Activated naive CD4-positive, alpha-beta T cell (primary cell): ENCODE measurements at places on chromosomes 1 and 21.

GRCh38 chr1:44354268-44354839 lies 703 bp downstream of the ERI3 start:
- DNase-seq, result no peak

DNA sequence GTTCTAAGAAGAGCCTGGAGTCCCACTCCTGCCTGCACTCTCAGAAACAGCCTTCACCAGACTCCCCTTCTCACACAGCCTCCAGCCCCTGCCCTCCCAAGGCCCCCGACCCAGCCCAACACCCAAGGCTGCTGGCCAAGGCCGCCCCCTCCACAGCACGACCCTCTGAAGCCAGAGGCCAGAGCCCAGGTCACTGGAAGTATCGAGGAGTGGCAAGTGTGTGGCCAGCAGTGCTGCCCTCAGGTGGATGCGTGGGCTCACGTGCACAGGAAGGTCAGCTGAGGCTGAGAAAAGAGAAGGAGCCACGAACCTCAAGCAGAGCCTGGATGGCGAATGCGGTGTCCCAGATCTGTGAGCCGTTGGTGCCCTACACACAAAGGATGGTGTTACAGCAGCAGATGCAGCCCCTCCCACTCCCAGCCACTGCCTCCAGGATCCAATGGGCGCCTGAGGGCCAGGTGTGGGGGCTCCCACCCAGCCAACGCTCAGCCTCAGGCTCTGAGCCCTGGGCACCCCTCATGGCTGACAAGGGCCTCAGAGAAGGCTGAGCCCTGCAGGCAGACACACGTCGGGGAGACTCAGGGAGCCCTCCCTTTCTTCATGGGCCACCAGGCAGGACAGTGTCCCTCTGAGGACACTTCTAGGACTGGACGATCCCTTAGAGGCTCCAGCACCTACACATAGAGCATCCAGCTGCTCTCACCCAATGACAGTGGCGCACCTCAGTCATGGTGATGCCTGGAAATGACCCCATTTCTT lies 18.0 kb downstream of the LSS start:
- DNase-seq, result no peak

GRCh38 chr1:206678490-206678889 lies 6.2 kb upstream of the MAPKAPK2 start:
- DNase-seq, result no peak

DNA sequence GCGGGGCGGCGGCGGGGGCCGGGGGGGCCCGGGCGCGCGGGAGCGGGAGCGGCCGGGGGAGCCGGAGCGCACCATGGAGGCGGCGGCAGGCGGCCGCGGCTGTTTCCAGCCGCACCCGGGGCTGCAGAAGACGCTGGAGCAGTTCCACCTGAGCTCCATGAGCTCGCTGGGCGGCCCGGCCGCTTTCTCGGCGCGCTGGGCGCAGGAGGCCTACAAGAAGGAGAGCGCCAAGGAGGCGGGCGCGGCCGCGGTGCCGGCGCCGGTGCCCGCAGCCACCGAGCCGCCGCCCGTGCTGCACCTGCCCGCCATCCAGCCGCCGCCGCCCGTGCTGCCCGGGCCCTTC lies 546 bp downstream of the SKI start:
- no peak for DNase-seq

- DNase-seq, result no peak
These were observed 110.9 kb upstream of the IFFO2 start for GRCh38 chr1:19067182-19067911.

- no peak for DNase-seq
These were observed 182.2 kb downstream of the DHRS3 start for GRCh38 chr1:12435639-12436344.

- DNase-seq, result no peak
These were observed 359.3 kb downstream of the SMYD3 start for GRCh38 chr1:246147524-246148461.

GRCh38 chr1:164767752-164768402 lies 208.9 kb downstream of the PBX1 start:
- no peak for DNase-seq

- no peak for DNase-seq
These were observed 1.7 kb downstream of the FAM78B start for GRCh38 chr1:166164995-166165660.

DNA sequence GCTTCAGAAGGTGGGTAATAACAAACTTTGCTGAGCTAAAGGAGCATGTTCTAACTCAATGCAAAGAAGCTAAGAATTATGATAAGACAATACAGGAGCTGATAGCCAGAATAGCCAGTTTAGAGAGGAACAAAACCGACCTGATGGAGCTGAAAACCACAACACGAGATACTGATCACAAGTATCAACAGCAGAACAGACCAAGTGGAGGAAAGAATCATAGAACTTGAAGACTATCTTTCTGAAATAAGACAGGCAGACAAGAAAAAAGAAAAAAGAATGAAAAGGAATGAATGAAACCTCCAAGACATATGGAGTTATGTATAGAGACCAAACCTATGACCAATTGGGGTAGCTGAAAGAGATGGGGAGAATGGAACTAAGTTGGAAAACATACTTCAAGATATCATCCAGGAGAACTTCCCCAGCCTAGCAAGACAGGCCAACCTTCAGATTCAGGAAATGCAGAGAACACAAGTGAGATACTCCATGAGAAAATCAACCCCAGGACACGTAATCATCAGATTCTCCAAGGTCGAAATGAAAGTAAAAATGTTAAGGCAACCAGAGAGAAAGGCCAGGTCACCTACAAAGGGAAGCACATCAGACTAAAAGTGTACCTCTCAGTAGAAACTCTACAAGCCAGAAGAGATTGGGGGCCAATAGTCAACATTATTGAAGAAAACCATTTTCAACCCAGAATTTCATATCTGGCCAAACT lies 20.5 kb downstream of the CD84 start:
- no peak for DNase-seq

DNA sequence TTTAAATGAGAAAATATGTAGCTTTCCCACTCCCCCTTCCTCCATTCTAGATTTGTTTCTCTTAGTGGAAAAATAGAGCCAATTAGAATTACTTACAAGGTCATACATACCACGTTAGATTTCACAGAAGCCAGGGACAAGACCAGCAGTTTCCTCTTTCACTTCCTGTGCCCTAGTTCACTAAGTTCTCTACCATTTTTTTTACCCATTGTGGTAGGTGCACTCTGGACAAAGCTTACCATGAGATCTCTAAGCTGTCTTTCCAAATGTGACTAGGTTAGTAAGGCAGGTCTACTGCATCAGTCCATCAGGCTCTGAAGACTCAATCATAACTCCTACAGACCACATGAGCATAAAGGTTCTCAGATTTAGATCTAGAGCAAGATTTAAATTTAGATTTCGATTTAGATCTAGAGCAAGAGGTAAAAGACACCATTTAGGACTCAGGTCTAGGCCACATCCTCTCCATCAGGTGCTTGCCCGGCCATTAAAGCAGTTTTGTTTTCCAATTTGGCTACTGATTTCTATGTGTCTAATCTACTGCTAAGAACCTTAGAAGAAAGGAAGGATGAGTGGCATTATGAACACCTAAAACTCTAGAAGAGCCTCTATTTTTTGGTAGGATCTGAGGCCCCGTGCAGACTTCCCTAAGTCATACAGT lies 235.3 kb downstream of the FAF1 start:
- DNase-seq, result no peak

DNA sequence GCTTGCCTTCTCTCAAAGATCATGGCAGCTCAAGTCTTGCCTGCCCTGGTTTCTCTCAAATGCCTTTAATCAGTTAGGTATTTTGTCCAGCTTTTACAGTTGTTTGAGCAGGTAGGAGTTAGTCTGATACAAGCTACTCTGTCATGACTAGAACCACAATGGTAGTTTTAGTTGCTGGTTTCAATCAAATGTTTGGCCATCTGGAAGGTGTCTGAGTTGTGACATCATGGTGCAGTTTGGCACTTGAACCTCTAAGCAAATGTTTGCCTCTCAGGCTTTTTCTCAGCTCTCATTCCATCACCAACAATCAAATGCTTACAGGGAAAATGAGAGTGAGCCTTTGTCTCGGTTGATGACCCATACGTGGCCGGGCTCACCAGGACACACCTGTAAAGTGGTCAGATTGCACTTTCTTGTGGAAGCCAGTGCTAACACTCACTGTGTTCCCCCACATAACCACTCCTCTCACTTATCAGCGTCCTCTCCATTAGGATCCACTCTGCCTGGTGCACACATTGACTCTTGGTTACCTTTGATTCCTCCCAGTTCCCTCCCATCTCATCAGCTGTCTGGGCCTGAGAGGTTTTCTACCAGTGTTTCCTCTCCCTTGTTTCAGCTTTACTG lies 67.5 kb downstream of the CCDC185 start:
- DNase-seq, result no peak

- no peak for DNase-seq
These were observed 2.9 kb upstream of the EFNA1 start for GRCh38 chr1:155124503-155125463.

- DNase-seq, result no peak
These were observed 85.2 kb upstream of the ABCD3 start for GRCh38 chr1:94332952-94333351.

- DNase-seq, result no peak
These were observed 3.9 kb upstream of the P3R3URF start for GRCh38 chr1:46180082-46180616.

DNA sequence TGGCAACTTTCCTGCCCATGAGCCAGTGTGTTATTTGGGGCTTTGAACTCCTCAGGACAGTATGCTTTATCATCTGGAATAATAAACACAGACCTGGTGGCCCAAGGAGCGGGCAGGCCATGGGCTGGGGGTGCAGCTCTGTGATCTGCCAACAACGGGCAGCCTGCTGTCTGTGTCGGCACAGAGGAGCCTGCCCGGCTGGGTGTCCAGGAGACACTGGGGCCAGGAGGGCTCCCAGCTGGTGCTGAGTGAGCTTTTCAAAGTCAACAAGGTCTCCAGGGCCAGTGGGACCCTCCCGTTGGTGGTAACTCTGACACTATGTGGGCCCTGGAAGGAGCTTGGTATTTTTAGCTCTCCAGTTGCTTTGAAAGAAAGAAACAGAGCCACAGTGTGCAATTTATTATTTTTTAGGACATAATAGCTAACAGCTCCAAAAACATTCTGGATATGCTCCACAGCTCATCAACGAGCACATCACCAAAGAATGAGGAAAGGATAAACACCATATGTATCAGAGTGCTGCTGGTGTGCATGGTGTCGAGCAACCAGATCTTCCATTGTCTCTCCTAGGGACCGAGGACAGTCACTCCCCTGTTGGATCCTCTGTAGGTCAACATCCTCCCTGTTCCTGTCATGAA lies 488.7 kb upstream of the USP24 start:
- no peak for DNase-seq

DNA sequence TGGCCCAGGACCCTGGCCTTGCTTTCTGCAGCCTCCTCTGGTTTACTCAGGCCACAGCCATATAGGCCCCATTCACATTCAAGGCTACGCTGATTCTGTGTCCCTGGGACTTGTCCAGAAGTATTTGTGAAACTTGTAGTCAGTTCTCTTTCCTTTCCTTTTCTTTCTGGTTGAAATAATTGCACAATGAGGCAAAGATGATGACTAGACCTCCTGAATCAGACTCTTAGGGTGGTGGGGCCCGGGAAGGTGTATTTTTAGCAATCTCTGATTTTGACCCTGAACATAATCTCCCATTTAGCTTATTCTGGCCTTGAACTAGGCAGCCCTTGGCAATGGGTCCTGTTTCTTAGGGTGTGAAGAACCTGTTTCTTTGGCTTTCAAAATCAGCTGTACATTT lies 39.9 kb downstream of the STUM start:
- DNase-seq, result no peak
